NCI-H446 treated with DMSO at 0.1 percent for 48 hours (cell line): ENCODE measurements at places on chromosomes 16 and 17.

DNA sequence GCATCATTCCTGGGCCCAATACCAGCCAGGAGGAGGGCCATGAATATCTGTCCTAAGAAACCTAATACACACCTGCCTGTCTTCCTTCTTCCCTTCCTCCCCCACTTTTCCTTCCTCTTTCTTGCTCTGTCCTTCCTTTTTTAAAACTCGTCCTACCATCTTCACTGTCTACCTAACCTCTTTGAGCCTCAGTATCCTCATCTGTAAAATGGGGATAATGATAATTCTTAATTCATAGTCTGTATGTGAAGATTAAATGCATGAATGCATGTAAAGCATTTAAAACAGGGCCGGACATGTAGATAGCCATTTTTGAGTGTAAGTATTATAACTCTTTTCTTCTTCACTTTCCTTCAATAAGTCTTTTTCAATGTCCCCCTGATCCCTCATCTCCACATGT, 560 bp downstream of the CRYBA1 start:
- DNase-seq = no peak

DNA sequence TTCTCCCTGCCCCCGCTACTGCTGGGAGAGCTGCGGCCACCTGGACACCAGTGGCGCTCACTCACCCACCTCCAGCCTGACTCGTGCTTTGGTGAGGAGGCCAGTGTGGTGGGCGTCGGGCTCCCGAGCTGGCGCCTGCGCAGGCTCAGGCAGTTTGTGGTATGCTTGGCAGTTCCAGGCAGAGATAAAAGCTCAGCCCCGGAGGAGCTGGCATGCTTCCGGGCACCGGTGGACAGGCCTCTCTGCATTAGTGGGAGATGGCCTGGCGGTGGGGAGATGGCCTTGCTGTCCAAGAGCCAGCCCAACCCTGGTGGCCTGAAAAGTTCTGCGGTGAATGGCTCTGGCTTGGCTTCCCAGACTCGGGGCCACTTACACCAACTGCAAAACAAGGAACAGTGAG, 4.1 kb downstream of the ADGRG1 start:
- DNase-seq = no peak

DNA sequence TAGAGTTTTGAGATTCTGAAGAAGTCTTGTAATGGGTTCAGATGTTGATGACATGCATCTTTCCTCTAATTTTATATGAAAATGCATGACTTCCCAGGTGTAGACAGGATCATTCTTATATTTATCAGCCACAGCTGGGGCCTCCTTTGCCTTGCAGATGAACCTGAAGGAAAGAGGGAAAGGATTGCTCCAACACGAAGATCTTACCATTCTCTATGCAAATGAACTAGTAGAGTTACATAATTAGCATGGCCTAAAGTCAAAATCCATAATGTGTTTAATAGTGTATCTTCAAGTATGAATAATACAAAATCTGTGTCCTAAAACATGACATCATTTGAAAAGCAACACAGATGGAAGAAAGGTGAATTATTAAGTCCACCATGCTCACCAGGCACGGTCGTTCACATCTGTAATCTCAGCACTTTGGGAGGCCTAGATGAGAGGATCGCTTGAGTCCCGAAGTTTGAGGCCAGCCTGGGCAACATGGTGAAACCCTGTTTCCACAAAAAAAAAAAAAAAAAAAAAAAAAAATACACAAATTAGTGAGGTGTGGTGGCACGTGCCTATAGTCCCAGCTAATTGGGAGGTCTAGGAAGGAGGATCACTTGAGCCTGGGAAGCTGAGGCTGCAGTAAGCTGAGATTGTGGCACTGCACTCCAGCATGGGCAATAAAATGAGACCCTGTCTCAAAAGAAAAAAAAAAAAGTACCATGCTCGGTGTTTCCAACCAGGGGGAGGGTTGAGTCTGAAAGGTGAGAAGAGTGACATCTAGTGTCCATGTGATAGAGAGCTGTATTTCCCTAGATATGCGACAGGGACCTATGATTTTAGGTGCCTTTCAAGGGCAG, 6.3 kb downstream of the VWA3A start:
- peak; percentile 23 for DNase-seq

GRCh38 chr17:59723607-59724006, 16.2 kb downstream of the VMP1 start:
- no peak for DNase-seq

GRCh38 chr16:30893417-30893743, 497 bp downstream of the BCL7C start:
- DNase-seq = no peak
